ENCODE measurements at places on chromosomes 2 and 18.

GRCh38 chr2:12051831-12052230 lies 305.4 kb downstream of the LPIN1 start:
- DNase-seq: no peak

- DNase-seq: no peak
These were observed 76.9 kb downstream of the MRO start for GRCh38 chr18:50742952-50743351.

GRCh38 chr2:180662521-180662920 lies 317.9 kb upstream of the UBE2E3 start:
- no peak for DNase-seq

DNA sequence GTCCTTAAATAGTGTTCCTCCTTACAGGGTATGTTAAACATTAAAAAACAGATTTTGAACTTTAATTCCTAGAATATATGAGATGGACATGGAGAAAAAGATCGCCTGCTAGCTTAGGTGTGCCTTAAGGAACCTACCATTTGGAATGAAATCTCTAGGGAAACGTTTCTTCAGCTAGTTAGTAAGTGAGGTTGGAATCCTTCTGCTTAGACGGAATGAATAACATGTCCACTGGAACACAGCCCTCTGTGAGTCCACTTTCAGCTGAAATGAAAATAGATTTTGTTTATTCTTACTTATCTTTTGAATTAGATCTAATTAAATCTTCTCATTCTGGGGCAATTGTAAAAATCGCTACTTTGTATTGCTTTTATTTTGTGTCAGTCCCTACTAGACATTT lies 28.4 kb downstream of the NAB1 start:
- no peak for DNase-seq

DNA sequence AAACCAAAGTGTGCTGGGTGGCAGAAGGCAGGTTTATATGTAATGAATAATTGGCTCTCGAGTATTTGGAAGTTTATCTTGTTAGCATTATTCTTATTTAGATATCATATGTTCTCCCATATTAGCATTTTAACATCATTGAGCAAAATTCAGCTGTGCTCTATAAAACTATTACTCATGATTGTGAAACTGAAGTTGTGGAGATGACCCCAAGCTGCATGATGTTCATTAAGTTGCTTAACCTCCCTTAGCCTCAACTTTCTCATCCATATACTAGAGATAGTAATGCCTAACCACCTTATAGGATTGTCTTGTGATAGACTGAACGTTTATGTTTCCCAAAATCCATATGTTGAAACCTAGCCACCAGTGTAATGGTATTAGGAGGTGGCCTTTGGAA lies 346.3 kb downstream of the SATB2 start:
- DNase-seq: no peak

DNA sequence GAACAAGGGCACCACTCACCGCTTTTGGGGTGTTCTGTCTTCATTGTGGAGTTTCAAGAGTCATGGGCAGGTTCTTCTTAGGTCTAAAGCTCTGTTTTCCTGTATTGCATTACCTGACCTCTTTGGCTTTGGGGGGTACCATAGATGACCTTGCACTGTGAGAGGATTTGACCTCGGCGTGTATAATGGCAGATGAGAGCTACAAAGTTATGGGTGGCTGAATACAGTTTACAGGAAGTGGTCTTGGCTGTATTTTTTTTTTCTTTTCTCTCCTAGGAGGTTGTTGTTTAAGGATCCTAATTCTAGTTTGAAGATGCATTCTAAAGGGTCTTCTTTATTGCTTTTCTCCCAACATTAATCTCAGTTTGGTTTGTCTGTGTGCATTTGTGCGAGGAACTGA lies 11.5 kb downstream of the GAL3ST2 start:
- DNase-seq: no peak

DNA sequence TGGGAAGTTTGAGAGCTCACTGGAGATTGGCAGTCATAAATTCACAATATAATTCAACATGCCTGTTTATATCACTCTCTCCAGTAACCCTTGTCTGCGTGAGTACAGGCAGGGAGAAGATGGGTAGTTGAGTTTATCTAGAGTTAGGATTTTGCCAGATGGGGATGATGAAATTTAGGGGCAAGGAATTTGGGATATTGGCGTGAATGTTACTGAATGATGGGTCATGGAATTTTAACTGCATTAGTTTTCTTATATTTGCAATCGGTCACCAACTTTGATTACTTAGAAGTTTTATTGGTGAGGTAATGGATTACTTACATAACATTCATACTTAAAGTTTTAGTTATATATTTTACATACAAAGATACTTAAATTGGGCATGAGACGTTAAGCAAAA lies 35.1 kb downstream of the SANBR start:
- DNase-seq: no peak

- no peak for DNase-seq
These were observed 619.3 kb downstream of the MBD2 start for GRCh38 chr18:53605198-53605597.

- no peak for DNase-seq
These were observed 16.3 kb upstream of the GTF2A1L start for GRCh38 chr2:48601349-48601748.
